ENCODE measurements at places on chromosomes 2 and 18.

DNA sequence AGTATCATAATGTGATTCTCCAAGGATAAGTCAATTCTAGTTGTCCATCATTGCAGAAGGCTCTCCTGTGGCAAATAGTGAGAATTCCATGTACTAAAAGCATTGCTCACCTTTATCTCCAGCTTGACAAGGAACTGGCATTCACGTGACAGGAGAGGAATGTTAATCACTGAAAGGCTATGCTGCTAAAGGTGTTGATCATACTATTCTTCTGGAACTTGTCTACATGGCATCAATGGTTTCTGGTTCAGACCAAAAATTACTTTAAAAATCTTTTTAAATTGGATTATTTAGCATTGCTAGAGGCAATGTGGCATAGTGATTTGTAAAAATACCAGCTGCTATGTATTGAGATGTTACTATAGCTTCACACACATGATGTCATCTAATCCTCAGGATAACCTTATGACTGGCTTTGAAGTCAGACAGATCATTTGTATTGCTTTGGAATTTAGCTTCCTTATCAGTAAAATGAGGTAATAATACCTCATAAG is 414.4 kb downstream of the MTX2 start:
- DNase-seq = no peak

DNA sequence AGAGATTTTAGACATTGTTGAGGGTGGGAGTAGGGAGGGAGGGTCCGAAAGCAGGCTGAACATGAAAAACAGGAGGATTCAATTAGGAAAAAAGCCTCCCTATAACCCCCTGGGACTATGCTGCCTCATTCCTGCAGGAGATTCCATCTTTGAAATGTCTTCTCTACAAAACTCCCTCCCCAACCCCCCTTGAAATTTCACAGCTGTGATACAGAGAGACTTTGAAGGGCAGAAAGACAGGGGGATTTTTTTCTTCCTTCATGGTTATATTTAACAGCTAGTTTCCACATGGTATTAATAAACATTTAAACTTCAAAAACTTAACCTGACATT is 57.6 kb downstream of the TRIB2 start:
- DNase-seq = no peak

DNA sequence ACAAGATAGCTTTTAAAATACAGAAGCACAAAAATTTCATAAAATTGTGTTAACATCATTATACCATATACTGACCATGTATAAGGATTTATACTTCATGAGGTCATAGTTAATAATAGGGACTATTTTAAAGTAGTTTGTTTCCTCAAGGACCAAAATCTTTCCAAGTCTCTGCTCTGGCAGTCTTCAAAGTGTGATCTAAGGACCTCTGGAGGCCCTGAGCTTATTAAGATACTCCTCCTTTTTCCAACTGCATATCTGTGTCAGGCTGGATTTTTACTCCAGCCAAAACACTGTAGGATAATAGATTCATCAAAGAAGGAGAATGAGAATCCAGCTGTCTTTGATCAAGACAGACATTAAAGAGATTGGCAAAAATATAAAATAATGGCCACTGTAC is 1.7 kb upstream of the SCYGR2 start:
- DNase-seq = no peak

GRCh38 chr2:212028798-212029394 is 509.7 kb downstream of the ERBB4 start:
- no peak for DNase-seq

GRCh38 chr2:85490861-85491755 is 47.9 kb upstream of the MAT2A start:
- no peak for DNase-seq

GRCh38 chr18:79102886-79103285 is 33.7 kb downstream of the ATP9B start:
- no peak for DNase-seq

DNA sequence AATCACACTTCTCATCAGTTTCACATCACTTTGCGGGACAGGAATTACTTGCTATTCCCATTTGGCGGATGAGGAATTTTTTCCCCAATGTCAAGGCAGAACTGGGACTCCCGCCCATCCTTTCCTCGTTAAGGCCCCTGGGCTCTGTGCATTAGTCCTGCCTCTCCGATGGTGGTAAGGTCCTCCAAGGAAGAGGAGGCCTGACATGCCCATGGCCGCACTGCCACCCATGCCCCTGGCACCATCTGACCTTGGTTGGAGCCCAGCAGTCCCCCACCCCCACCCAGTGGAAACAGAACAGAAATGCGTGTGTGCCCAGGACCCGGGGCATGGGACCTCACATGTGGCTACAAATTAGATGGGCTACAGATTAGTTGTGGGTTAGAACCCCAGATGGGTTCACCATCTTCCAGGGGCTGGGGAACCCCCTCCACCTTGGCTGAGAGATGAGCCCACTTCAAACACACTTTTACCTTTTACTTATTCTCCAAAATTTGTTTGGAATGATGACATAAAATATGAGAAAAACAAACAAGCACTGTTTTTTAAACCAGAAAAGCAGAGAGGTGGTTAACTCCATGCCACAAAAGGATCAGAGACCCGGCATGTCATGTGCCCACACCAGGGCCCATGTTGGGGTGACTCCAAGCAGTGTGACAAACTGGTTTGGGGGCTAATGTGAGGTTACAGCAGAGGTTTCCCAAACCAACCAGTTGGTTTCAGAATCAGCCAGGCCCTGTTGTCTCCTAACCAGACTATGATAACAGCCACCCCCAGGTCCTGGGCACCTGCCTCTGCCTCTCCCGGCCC is 11.0 kb upstream of the DUSP2 start:
- DNase-seq = no peak

- no peak for DNase-seq
Observed at GRCh38 chr2:45254025-45254424, 244.8 kb upstream of the SIX2 start.

DNA sequence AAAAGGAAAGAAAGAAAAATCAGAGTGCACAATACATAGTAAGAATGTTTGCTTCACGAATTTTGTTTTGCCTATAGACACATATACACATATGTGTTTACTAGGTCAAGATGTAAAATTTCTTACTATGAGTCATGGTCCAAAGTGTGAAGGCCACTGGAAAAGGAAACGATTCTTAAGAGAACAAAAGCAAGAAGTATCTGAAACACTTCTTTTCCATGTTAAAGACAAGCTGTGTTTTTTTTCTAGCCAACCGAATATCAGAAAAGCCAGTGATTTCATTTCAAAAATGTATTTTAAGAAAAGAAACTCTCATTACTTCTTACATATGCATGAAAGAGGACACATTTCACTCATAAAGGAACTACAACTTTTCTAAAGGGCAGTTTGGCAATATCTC is 24.9 kb downstream of the PECR start:
- DNase-seq = no peak

GRCh38 chr2:144858211-144858610 is 338.3 kb upstream of the ZEB2 start:
- DNase-seq = no peak
